ENCODE measurements at places on chromosomes 2 and 18.

GRCh38 chr18:31493171-31493570 lies 4.8 kb upstream of the DSG2 start:
- no peak for DNase-seq

DNA sequence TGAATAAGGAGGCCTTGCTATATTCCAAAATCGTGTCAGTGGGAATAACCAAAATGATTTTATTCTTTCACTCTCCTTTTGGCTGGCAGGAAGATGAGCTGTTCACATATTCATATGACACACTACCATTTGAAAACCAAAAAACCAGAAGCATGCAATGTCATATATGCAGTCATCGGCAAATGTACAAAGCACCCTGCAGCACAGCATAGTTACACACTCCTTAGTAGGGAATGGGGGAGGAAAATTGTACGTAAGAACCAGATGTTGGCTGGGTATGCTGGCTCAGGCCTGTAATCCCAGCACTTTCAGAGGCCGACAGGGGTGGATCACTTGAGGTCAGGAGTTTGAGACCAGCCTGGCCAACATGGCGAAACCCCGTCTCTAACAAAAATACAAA lies 176.6 kb downstream of the GFPT1 start:
- no peak for DNase-seq

GRCh38 chr18:52254367-52254766 lies 85.6 kb upstream of the DCC start:
- DNase-seq: no peak

- no peak for DNase-seq
Measured at GRCh38 chr2:8198766-8199382, 483.0 kb upstream of the ID2 start.

DNA sequence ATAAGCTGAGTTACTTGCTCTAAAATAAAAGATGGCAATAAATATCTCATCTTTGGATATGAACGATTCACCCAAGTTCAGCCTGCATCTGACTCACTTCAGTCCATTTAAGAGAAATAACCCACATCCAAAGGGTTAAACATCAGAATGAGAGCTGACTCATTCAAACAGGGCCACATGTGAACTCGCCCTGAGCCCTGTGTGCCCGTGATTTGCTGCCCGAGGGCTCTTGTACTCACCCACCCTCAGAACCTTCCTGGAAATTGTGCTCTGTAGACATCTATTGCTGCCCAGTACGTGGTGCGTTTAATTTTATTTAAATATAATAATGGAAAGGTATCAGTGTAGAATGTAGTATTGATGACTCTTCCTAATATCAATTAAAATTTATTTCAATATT lies 66.9 kb upstream of the RBM44 start:
- DNase-seq: no peak

DNA sequence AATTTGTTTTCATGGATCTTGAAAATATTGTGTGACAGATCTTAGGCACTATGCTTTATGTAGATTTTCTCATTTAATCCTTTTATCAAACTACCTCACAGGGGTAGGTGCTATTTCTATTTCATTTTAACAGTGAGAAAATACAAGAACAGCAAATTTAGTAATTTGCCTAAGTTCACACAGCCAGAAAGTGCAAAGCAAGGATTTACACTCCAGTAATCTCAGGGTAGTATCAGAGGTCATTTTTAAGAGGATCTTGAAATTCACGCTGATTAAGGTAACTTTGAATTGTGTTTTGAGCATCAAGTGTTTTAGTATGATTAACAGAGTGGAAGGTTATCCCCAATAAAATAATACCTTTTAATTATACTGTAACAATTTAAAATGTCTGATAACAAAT lies 10.1 kb upstream of the KCNJ3 start:
- no peak for DNase-seq

DNA sequence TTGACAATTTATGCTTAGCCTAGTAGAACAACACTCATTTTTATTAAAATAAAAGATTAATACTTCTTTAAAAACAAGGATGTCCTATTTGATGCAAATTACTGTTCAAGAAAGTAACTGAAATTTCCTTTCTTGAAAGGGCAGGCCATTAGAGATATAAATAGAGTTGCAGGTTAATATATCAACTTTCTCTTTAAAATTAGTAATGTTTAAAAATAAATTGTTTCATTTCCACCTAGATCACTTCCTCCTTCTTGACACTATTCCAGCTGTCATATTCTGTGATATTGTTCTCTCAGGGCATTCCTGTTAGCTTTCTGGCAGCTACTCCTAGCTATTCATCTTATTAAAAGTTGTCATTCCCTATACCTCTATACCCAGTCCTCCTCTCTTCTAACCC lies 357.9 kb upstream of the NRP2 start:
- DNase-seq: no peak

DNA sequence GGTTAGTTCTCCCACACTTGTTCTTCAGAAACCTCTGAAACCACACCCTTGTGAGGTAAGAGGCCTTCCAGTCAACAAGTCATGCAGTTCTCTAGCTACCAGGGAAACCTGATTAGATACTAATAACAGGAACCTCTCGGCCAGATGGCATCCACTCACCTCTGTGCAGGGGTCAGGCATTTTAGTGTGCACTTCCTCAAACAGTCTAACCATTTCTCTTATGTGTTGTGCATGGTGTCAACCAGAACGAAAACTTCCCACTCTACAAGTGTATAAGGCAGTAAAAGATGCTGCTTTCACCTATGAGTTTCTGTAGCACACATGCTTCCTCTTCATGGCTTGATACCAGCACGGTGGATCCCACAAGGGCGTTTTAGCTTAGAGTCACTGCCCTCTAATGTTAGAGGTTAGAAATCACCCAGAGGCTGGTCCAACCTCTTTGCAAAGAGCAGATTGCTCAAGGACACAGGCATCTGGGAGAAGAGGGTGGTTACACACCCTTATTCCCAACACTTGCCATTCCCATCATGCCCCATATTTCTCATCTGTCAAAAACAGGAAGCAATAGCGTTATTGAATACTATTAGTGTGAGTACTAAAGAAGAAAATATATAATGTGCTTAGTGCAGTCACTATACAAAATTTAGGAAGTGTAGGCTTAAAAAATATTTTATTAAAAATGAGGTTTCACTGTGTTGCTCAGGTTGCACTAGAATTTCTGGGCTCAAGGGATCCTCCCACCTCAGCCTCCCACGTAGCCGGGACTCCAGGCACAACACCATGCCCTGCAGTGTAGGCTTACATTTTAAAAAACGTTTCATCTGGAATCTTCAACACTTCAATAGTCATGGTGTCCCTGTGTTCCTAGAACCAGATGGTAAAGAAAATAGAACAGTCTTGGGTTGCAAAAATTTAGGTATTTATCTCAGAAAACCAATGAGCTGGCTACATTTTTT lies 34.5 kb upstream of the RAB31 start:
- DNase-seq: peak; percentile 4

GRCh38 chr2:3807853-3808252 lies 104.5 kb downstream of the DCDC2C start:
- no peak for DNase-seq
